ENCODE measurements at places on chromosomes 7 and 10.

DNA sequence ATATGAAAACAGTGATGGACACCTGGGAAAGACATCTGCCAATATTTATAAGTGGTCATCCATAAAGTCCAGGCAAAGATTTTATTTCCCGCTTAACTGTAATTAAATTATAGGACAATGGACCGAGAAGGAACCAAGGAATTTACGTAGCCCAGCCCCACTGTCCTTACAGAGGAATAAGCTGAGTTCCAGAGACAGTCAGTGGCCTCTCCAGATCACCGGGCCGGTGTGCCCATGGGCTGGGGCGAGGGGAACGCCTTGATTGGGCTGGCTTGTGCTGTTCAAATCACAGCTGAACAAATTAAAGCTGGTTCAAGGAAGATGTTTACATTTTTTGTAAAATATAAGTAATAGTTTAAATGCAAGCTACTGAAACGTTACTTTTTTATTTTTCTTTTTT lies 40.7 kb downstream of the PFKP start:
- DNase-seq: no peak

- DNase-seq: no peak
These were observed 412.9 kb downstream of the GALNT17 start for GRCh38 chr7:71544816-71545215.

DNA sequence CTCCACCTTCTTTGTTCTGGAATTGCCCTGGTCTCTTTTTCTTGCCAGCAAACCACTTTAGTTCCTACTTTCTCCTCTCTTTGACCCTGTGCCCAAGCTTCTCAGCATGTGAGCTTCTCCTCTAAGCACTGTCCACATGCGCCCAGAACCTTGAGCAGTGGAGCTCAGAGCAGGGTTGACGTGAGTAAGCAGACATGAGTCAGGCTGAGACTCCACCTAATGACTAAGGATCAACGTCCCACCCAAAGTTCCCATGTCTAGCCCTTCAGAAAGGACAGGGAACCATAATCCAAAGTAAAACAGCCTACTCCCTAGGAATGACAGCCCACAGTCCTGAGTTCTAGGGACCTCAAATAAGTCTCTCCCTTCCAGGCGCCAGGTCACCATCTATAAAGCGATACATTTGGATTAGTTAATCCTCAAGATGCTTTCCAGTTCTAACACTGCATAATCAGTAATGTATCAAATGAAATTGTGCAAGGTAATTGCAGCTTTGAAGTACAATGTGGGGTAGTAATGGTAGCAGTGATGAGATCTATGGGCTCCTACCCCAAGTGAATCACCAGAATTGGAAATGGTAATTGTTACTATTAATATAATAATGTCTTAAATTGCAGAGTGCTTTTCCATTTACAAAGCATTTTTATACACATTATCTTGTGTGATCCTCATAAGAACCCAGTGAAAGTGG lies 44.5 kb downstream of the KCNMA1 start:
- DNase-seq: no peak

DNA sequence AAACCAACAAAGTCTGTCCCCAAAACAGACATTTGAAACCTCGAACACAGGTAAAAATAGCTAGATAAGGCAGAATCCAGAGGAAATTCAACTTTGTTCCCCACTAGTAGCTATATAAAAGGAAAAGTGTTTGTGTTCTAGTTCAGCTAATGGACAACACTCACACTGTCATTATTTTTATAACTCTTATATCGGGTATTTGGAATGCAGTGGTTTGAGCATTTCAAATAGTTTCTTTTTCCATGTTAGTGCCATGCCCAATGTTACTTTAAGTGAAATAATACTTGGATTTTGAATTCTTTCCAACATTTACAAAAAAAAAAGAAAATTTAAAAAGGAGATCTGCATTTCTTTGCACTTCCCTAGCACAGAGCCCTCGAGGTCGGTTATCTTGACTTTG lies 213.6 kb downstream of the DOCK4 start:
- DNase-seq: no peak

DNA sequence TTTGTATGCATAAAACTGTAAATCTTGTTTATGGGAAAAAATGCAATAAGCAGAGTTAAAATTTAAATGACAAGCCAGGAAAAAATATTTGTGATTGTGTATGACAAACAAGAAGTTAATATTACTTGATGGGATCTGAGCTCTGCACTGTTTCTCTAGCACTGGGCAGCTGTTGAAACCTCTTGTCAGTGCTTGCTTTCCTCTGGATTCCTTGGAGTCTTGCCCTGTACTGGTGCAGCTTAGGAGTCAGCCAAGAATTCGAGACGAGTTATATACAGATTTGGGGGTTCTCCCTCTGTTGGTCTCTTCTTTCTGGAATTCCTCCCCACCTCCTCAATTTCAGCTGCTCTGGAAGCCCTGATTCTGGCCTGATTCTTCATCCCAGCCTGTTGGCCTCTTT lies 24.3 kb upstream of the OPN4 start:
- no peak for DNase-seq

DNA sequence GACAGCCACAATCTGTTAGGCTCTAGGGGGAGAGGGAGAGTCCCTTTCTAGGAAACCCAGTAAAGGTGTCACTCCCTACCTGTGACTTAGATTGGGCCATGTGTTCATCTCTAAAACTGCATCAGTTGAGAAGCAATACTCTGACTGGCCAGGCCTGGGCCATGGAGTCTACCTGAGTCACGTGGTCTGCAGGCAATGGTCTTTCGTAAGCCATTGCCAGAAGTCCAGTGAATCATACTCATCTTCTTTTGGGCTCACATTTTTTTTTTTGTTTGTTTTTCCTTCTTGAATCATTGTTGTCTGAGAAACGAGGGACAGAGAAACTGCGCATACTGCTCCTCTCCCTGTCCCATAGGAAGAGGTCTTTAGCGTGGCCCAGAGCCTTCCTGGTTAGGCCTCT lies 215.6 kb downstream of the CCSER2 start:
- no peak for DNase-seq

- peak; percentile 67 for DNase-seq
These were observed 11.6 kb upstream of the FFAR4 start for GRCh38 chr10:93554760-93555432.

GRCh38 chr10:7887174-7887816 lies 69.0 kb downstream of the TAF3 start:
- DNase-seq: no peak

GRCh38 chr7:30080818-30081217 lies 52.6 kb downstream of the PLEKHA8 start:
- DNase-seq: no peak

DNA sequence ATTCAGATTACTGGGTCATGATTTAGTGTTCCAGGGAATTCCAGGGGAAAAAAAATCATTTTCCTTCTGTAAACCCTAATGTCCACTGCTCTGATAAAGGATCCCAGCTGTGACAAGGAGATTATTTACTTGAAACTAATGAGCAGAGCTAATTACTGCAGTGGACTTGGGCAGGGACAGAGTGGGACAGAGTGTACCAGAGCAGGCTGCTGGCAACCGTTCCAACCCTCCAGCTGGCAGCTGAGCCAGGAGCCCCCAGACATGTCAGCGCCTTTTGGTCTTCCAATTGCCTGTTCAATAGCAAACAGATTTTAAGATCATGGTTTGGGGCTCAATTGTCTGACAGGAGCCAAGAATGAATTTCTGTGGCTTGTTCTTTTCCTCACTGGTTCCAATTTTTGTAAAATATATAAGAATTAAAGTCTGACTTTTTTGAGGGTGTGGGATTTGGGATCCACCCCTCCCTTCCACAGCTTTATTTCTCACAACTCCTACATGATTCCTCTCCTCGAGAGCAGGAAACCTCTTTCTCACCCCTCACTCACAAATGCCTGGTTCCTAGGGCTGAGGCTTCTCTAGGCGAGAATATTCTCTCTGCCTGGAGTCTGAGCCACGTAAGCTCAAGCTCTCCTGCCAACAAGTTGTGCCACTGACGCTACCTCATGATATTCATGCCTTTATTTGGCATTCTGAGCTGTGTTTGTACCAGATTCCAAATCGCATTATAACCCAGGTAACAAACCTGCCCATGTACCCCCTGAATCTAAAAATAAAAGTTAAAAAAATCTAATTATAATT lies 20.6 kb upstream of the FAM180A start:
- no peak for DNase-seq

GRCh38 chr7:30046127-30046770 lies 18.0 kb downstream of the PLEKHA8 start:
- DNase-seq: no peak

DNA sequence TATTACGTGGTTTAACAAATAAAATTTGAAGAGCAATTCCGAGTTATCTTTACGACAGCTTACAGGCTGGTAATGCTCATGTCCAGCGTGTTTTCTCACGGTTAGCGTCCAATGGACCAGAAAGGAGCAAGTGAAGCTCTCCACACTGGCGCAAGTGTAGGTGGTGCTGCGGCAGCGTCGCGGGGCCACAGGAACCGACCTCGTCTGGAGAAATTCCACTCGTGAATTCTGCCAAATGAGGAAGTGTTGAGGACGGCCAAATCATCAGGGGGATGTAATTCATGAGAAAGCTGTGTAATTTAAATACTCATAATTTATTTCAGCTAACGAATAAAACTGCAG lies 350 bp upstream of the ZNF37A start:
- no peak for DNase-seq

- no peak for DNase-seq
These were observed 29.3 kb downstream of the RHOBTB1 start for GRCh38 chr10:60914690-60915141.

- no peak for DNase-seq
These were observed 147.7 kb upstream of the SLC26A5 start for GRCh38 chr7:103593691-103594090.

GRCh38 chr10:96833220-96834001 lies 1.3 kb downstream of the LCOR start:
- no peak for DNase-seq

- no peak for DNase-seq
These were observed 138.5 kb upstream of the AOAH start for GRCh38 chr7:36862771-36863261.

- DNase-seq: no peak
These were observed 104.0 kb downstream of the GRM3 start for GRCh38 chr7:86747698-86748097.

- no peak for DNase-seq
These were observed 7.2 kb upstream of the SNX10 start for GRCh38 chr7:26284477-26284876.

DNA sequence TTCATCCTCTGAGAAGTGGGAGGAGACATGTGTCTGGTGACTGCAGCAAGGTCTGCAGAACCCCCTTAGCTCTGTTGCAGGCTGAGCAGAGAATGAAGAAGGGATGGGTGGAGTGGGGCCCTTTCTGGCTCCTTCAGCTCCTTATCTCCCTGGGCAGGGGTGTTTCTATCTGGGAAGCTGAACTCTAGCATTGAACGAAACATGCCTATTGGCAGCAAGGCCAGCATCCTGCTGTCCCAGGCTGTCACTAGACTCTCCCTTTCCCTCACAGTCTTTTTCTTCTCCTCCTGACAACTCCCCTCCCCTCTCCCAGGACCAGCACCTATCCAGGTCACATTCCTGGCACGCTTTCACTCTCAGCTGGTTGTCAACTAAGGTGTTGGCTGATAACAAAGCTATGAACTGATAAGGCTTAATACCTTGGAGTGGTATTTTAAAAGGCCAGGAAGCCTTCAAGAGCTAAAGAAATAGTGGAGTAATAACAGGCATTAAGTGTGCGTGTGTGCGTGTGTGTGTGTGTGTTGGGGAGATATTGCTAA lies 128.8 kb upstream of the FZD8 start:
- no peak for DNase-seq

GRCh38 chr10:75398200-75398691 lies 3.3 kb downstream of the ZNF503 start:
- DNase-seq: no peak

DNA sequence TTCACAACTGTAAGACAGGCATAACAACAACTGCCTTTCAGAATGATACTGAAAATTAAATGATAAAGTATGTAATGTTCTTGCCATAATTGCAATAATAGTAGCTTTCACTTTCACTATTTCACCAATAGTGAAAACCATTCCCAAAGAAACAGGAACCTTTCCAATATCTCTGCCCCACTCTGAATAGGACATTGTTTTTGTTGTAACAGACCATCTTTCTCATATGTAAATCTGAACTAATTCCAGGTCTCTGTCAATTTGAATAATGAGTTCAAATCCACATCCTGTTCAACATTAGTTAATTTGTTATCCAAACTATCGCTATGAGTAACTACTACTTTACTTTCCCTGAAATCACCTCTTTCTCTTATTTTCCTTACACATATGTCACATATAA lies 148.0 kb downstream of the LRRN3 start:
- no peak for DNase-seq

- DNase-seq: no peak
These were observed 101.5 kb downstream of the GFRA1 start for GRCh38 chr10:116171505-116171904.

- no peak for DNase-seq
These were observed 15.7 kb upstream of the MSRB2 start for GRCh38 chr10:23079700-23080099.

DNA sequence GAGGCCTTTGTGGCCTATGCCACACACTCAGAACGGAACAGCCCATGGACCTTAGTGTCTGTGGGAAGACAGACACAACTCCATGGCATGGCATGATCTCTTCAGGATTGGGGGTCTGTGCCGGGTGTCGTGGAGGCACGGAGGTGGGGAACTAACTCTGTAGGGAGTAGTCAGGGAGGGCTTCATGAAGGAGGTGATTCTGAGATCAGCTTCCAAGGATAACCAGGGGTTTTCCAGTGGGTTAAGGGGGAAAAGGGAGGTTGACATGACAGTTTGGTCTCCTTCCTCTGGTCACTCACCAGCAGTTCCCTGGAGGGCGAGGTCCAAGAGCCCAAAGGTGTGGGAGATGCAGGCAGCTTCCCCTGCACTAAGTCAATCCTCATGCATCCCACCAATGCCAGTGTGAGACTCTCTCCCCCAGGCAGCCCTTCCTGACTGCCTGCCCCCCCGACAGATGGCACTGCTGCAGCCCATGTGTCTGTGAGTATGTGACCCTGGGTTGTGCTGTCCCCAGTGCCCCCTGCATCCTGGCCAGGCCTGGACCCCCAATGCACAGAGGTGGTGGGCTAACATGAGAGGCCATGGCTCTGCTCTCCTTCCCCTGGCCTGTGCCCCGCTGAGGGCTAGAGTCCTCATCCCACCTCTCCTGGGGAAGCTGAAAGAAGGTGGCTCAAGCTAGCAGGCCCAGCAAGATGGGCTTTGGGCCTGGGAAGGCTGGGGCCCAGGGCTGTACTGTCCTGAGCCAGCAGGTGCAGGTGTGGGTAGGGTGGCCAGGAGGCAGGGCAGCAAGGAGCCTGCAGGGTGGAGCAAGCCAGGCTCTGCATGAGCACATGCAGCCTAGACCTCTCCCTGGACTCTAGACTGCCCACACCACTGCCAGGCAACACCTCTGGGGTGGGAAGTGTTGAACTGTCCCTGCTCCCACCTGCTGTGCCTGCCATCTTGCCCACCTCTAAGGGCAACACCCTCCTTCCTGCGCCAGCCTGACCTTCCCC lies 39.7 kb downstream of the RASGEF1A start:
- DNase-seq: peak; percentile 8

- no peak for DNase-seq
These were observed 29.0 kb downstream of the JAKMIP3 start for GRCh38 chr10:132094581-132095234.

- peak; percentile 27 for DNase-seq
These were observed 6.1 kb downstream of the CHST3 start for GRCh38 chr10:71970331-71970730.

GRCh38 chr10:107206833-107207232 lies 42.3 kb upstream of the SORCS1 start:
- DNase-seq: no peak

Measured in progenitor cell of endocrine pancreas (in vitro differentiated cells).